Frontal cortex (tissue), 4 donors: ENCODE measurements at places on chromosomes 5 and 9. TPM values are rescaled to one million over a fixed set of nuclear protein-coding genes. Genes with fewer than 3 reads are reported as not detected.

LSM11 gene
- 90.1 TPM for total RNA-seq

C9 gene
- under 0.01 TPM for total RNA-seq

DNA sequence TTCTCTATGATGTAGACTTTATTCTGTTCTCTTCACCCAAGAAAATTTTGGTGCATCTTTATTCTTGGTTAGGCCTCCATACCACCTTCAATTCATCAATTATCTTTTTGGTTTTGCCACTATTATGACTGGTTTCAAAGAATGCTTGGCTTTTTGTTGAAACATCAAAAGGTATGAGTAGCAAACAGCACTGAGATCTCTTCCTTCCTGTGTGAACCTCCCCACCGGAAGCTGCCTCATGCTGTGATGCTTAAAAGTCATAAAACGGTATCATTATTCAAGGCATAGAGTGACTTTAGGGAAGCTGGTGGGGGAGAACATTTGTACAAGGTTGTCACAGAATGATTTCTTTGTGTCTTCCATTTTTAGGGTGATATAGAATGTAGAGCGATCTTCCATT, 70.6 kb downstream of the IQGAP2 start:
- DNase-seq: no peak

DNA sequence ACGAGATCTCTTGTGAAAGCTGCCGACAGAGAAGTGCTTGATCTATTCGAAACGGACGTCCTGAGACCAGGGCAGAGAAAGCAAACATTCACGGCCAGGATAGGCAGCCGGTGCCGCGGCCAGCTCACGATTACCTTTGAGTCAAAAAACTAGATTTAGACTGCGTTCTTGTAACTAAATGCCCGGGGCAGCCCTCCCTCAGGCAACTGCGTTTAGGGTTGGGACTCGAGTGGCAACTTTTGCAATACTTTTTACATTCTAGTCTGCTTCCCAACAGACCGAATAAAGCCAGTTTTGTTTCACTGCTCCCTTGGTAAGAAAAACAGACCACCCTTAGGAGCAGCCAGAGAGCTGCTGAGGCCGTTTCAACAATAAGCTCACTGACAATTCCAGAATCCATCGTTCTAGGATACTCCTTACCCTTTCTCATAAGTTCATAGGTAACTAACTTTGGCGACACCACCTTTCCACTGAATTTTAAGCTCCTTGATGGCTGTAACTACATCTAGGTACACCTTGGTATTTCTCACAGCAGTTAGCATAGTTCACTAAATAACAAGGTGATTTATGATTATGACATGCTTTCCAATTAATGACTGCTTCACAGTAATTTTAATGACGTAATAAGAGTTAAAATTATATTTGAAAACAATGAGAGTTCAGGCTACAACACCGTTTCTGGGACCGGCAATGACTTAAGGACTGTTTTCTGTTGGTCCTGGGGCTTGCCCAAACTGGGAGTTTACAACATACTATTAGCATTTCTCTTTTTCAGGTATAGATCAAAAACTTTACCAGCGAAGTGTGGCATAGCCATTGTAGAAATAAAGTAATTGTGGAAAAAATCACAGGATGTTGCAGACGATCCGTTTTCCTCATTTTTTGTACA, 899 bp upstream of the RAPGEF6 start:
- DNase-seq: no peak

GRCh38 chr5:181246276-181247049, 2.8 kb upstream of the RACK1 start:
- DNase-seq: peak; percentile 87

DNA sequence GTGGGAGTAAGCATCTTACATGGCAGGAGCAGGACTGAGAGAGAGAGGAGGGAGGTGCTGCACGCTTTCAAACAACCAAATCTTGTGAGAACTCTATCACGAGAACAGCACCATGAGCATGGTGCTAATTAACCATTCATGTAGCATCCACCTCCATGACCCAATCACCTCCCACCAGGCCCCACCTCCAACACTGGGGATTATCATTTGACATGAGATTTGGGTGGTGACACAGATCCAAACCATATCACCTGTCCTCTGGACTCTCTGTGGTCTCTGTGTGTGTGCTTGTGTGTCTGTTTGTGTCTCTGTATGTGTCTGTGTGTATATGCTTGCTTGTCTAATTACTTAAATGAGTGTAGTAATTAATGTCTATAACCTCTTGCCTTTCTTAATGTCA, 31.1 kb downstream of the SEC61B start:
- no peak for DNase-seq

DNA sequence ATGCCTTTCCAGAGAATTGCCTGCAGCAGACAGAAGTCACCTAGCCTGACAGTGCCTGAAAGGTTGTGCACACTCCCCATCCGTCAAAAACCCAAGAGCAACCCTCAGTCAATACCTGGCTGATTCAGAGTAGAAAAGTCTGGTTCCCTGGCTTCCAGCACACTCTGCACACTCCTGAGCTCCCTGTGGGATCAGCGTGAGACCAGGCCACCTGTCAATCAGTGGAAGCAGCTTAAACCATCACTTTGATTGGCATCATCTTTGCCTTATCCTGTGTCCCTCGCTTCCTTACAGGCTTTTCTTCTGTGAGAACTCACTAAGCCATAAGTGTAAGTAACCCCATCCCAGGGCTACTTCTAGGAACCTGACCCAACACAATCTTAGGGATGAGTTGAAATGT, 109.8 kb downstream of the ACTL7B start:
- DNase-seq: no peak

GRCh38 chr5:42547141-42547540, 123.9 kb downstream of the GHR start:
- no peak for DNase-seq

DNA sequence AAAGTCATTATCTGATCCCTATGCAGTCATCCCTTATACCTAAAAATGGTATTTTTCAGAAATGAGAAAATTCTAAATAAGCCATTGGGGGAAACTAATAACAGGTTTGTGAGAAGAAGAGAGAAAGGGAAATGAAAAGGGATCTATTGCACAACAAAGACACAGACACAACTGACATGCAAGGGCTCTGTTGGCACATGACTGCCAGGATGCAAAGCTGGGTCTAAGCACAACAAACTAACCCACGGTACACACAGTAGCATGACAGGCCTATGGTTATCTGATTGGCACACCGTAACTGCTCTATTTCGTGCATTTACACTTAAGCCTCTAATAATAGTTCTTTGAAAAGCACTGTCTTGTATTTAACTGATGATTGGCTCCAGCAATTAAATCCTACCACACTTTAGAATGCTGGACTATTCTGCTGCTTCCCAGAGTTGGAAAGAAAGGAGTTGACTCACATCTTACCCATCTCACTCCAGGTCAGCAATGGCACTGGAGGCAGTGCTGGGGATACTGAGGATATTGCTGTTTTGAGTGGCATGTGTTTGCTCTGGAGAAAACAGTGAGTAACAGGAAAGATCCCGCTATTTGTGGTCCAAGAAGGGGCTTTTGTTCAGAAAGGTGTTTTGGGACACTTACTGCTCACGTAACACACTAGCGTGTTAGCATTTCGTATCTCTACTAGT, 328.3 kb downstream of the GLIS3 start:
- DNase-seq: no peak
